ENCODE measurements at places on chromosomes 1 and 21.

DNA sequence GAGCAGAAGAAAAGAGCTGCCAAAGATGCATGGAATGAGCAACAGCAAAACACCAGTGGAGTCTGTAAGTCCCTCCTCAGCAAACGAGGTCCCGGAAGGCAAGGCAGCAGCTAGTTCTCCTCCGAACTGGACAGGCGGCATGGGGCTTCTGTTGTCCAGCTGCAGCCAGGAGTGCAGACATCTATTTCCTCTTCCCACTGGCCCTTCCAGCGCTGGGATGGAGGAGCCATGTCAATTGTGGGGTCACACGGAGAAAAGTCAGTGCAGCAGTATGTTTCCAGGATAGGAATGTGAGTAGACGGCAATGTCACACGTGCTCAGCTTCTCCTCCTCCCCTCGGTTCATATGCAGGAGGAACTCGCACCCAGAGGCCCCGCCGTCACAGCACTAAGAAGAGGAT lies 46.5 kb downstream of the STX6 start:
- DNase-seq: no peak

GRCh38 chr1:16352842-16353535 lies 709 bp upstream of the FBXO42 start:
- DNase-seq: no peak

GRCh38 chr1:44273560-44274350 lies 60.5 kb downstream of the DMAP1 start:
- DNase-seq: no peak

DNA sequence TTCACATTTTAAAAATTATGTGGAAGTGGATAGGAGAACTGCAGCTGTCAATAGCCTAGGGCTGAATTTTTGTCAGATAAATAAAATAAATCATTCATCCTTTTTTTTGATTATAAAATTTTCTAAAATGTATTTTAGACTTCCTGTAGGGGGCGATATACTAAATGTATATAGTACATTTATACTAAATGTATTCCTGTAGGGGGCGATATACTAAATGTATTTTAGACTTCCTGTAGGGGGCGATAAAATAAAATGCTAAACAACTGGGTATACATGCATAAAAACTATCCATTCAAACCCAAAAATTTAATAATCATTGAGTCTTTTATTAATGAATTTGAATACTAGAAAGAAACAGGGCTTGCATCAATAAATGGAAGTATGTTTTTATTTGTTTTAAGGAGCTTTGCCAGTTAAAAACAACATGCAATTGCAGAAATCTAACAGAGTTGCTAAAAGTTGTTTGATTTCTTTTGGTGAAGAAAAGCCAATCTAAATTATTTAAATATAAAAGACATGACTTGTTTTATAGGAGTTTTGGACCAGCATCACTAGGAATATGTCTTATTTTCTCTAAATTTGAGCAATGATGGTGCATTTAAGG lies 31.4 kb downstream of the CLCA1 start:
- DNase-seq: peak; percentile 24

- peak; percentile 97 for DNase-seq
These were observed 76.3 kb upstream of the BEND5 start for GRCh38 chr1:48853006-48853405.

DNA sequence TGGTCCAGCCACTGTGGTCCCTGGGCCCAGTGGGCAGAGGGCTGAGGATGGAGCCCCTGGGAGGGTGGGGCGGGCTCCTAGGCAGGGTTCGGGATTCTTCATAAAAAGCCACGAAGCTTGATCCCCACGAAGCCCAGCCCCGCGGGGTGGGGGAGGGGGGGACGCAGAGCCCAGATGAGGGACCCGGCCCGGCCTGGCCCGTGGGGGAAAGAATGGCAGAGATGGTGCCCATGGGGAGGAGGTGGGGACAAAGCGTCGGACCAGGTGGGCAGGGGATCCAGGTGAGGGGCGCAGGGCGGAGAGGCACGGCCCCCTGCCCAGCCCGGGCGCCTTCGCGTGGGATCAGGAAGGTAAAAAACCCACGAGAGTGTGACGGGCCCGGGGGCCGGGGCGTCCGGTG lies 6.0 kb upstream of the SMIM12 start:
- DNase-seq: no peak

GRCh38 chr21:42220138-42220701 lies 1.3 kb downstream of the ABCG1 start:
- DNase-seq: peak; percentile 46

- DNase-seq: peak; percentile 39
These were observed 9.3 kb downstream of the ETS2 start for GRCh38 chr21:38815060-38815405.

DNA sequence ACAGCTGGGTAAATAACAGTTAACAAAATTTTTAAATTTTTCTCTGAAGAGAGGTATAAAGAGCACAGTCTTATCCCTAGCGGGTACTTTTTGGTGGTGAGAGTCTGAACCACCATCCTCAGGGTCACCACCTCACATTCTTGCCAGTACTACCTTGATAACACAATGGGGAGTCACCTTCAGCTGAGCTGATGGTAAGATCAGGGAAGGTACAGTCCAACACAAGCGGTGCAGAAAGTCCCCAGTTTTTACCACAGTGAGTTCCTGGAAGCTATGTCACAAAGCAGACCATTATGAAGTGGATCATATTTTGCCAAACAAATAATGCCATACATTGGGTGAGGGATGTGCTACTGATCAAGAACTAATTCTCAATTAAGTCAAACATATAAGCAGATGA lies 176.9 kb downstream of the FASLG start:
- DNase-seq: no peak

GRCh38 chr21:43027846-43028731 lies 47.5 kb downstream of the CBS start:
- DNase-seq: no peak

DNA sequence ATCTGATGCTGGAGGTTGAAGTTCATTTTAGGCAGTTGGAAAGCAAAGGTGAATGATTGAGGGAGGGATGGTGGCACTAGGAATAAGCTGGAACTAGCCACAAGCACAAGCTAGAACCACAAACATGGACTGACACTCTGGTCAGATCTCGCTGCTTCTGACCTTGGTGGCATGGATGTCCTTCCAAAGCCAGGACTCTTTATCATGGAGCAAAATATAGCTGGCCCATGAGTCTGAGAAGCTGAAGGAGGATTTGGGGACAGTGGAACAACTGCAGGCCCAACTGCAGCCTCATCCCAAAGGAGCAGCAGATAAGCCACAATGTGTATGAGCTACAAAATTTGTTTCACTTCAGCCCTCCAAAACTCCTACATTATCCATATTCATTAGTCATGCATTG lies 35.5 kb downstream of the SRSF11 start:
- DNase-seq: no peak

GRCh38 chr1:9785406-9785805 lies 38.4 kb downstream of the CLSTN1 start:
- DNase-seq: no peak

GRCh38 chr1:25469177-25469576 lies 38.5 kb downstream of the MACO1 start:
- DNase-seq: peak; percentile 70

- no peak for DNase-seq
These were observed 336.9 kb downstream of the KCNT2 start for GRCh38 chr1:196271212-196271947.

GRCh38 chr1:34683616-34684015 lies 71.2 kb upstream of the GJB5 start:
- no peak for DNase-seq

- DNase-seq: peak; percentile 8
These were observed 5.9 kb upstream of the CHAF1B start for GRCh38 chr21:36379251-36379650.

- peak; percentile 85 for DNase-seq
These were observed 45.3 kb downstream of the MRPL39 start for GRCh38 chr21:25561668-25562641.

DNA sequence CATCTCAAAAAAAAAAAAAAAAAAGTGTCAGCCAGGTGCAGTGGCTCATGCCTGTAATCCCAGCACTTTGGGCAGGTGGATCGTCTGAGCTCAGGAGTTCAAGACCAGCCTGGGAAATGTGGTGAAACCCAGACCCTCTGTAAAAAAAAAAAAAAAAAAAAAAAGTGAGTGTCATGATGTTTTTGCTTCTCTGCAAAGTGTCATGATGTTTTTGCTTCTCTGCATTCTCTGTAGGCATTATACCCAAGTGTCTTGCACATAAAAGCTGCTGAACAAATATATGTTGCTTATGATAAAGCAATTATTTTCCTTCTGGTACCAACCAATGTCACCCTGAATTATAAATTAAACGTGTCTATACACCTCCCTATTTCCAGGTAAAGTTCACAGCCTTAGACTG lies 1.7 kb downstream of the ACBD6 start:
- no peak for DNase-seq

GRCh38 chr1:163084330-163084729 lies 15.2 kb downstream of the RGS4 start:
- peak; percentile 68 for DNase-seq

- DNase-seq: no peak
These were observed 72.8 kb upstream of the CD1D start for GRCh38 chr1:158107916-158108315.

DNA sequence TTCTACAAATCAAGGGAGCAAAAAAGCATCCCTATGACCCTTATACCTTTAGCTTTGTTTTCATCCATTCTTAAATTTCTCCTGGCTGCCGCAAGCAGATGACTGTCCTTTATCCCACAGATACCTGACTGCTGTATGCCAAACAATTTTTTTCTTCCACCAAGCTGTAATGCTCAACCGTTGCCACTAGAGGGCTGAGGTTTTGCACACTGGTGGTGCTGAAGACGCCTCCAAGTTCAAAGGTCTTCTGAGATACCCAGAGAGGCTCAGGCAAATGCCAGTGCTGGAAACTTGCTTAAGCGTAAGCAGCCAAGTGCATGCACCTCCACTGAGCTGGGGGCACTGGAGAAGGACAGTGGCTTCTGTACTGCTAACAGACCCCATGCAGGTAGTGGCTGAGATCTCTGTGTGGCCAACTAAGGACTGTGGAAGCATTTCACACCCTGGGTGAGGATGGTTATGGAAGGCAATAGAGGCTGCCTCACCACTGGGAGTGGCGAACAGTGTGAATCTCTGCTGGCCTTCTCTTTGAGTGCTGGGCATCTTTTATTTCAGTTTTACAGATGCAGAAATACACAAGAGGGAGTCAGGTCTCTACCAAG lies 28.5 kb downstream of the CNIH3 start:
- DNase-seq: peak; percentile 51

GRCh38 chr1:151661751-151662150 lies 49.9 kb downstream of the SNX27 start:
- DNase-seq: no peak

DNA sequence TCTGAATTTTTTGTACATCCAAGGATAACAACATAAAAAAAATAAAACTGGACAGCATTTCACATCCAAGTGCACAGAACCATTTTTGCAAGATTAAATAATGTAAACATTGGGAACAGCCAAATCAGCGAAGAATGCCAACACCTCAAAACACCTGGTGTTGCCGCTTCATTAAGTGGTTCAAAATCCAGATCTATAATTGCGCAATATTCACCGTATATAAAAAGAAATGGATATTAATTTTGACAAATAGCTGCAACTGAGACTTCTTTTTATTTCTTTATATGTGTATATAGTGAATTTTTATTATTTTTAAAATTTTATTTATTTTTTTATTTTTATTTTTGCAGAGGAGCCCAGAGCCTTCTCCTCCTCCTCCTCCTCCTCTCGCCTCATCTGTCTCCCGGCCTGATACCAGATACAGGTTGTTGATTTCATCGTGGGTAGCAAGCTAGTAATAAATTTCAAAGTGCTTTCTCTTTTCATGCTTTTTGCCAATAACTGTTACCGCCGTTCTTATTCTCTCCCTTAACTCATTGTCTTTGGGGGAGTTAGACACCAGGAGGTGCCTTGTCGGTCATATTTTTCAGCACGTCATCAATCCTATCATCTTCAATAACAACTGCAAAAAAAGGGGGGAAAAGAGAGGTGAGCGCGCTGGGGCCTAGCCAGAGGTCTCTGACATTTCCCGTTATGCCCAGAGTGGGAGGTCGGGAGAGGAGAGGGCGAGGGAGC lies 2.7 kb downstream of the CAMK2N1 start:
- DNase-seq: no peak

DNA sequence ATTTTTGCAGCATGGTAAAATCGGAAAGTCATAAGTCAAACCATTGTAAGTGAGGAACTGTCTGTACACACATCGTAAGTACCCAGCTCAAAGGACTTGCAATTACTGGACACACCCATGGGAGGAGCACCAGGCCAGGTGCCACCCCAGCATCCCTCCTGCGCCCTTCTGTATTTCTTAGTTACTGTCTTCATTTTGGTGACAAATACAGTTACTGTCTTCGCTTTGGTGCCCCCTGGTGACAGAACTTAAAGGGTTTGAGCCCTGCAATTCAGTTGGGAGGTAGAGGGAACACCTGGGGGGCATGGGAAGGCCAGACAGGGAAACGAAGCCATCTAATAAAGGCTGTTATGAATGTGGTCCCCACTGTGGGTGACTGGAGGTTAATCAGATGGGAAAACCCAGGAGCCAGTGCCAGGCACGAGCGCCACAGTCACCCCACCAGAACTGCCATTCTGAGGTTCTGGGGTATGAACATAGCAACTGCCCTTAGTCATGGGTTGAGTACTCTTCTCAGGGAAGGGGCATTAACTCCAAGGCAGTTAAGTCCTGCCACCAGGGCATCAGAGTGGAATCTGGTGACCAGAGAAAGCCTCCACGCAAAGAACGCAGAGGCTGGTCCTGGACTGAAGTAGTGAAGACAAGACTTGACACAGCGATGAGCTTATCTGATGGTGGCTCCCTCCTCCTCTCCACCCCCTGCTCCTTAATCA lies 612.9 kb downstream of the PTPRU start:
- DNase-seq: peak; percentile 26

DNA sequence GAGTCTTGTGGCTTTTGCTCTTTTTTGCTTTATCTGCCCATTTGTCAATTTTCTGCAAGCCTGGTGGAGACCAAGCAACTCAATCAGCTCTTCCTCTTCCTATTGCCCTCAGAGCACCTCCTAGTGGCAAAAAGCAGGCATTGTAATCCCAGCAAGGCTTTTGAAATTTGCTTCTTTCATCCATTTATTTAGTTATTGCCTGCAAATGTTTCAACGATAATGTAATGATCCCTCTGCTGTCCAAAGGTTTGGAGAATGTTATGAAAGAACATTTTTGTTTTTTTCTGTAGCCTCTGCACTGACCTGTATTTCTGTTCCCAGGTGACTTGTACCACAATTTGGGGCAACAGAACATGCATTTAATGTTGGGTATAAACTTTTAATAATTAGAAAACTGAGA lies 127.8 kb downstream of the GABPA start:
- peak; percentile 30 for DNase-seq

DNA sequence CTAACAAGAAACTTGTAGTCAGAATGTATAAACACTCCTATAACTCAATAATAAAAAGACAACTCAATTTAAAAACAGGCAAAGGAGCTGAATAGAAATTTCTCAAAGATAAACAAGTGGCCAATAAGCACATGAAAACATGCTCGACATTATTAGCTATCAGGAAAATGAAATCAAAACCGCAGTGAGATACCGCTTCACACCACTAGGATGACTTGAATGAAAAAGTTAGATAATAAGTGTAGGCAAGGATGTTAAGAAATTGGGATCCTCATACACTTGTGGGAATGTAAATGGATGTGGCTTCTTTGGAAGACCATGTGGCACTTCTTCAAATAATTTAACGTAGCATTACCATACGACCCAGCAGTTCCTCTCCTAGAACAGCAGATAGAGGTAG lies 8.9 kb downstream of the RALGPS2 start:
- DNase-seq: no peak

GRCh38 chr1:66365635-66366034 lies 168.3 kb upstream of the SGIP1 start:
- peak; percentile 38 for DNase-seq

All from fibroblast of skin of back (primary cell).